ENCODE measurements at places on chromosomes 6 and 20.

GRCh38 chr6:116447496-116448011 lies 13.6 kb upstream of the CALHM6 start:
- peak; percentile 4 for DNase-seq

- DNase-seq: no peak
Observed at GRCh38 chr6:158292016-158292415, 20.2 kb upstream of the TULP4 start.

DNA sequence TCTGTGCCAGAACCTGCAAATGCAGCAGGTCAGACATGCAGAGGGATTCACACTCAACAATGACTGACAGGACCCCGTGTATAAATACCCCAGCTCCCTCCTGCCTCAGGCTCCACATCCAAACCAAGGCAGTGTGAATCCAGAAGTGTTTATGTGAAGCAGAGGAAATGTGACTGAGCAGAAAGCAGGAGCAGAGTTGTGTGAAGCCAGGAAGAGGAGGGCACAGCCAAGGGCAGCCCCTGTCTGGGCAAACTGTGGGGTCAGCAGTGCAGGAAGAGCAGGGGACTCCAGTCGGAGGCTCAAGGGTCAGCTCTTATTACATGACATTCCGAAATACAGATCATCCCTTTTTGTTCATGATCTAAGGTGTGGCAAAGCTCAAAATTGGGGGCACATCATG lies 19.3 kb upstream of the ENTPD6 start:
- DNase-seq: no peak

DNA sequence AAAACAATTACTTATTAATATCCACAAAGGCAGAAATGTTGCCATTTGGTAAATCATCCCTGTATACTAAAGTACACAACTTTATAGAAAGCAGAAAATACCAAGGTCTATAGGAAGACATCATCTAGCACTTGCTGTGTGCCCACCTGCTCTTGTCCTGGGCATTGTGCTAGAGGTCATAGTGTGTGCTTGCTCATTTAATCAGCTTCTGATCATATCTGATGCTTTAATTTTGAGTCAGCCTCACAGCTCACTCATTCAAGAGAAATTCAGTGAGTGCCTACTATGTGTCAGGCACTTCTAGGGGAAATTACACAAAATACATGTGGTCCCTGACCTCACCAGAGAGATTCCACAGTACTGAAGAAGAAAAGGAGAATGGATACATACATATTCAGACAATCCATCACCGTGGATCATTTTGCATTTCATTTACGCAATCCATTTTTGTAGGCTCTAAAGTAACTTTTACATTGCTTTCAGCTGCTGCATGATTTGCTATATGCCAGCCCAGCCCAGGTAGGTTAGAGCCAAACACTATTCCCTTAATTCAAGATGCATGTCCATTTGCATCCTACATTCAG lies 167.9 kb upstream of the MCHR2 start:
- no peak for DNase-seq

- DNase-seq: peak; percentile 99
Observed at GRCh38 chr20:62623488-62624324, 18.6 kb upstream of the SLCO4A1 start.

DNA sequence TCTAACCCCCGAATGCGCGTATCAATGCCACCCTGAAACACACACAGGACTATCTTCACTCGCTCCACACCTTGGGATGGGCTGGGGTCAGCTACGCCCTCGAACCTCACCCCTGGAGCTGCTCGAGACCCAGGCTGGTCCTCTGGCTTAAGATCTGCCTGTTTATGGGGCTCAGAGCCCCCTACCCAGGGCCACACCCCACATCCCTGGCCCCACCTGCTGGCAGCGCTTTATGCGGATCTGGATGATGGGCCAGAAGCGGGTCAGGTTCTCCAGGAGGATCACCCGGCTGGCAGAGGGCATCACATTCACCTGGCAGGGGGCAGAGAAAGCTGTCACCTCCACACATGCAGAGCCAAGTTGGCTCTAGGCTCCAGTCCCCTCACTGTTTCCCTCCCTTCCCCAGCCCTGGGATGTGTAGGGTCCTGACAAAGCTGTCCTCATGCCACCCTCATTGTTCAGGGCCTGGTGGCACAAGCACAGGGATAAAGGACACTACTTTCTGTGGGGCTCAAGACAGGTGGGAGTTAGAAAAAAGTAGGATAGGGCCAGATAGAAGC lies 8.2 kb downstream of the CUL7 start:
- DNase-seq: no peak

DNA sequence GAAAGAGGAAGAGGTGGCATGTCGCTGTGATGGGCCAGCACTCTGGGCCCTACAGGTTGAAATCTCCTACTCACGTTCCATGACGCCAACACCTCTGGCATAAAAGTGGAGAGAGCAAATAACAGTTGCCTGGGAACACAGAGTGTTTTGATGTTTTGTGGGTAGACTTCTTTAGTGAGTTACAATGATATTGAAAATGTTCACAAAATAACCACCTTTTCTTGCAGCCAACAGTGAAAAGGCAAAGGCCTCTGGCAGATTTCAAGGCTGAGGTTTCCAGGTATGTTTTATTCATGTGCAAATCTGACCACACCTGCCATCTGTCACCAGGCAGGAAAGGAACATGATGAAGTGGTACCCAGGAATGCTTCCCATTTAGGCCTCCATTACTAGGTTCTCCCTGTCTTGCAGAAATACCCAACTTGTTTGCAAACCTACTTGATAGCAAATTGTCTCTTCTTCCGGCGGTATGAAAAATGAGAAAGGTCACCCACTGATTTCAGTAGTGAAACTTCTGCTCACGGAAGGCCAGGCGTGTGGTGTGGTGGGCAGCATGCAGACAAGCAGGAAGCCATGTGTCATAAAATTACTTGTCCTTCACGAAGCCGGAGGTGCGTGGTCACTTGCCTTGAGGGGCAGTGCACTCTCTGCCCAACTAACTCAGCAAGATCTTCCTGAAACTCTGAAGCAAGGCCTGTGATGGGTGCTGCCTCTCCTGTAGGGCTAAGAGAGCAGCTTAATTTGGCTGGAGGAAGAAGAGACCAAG lies 299.1 kb upstream of the PRDM1 start:
- no peak for DNase-seq

GRCh38 chr20:41152108-41152757 lies 14.9 kb downstream of the PLCG1 start:
- DNase-seq: no peak

GRCh38 chr6:15761045-15761502 lies 98.2 kb upstream of the DTNBP1 start:
- no peak for DNase-seq

- no peak for DNase-seq
Observed at GRCh38 chr6:166636191-166636933, 9.3 kb upstream of the RPS6KA2 start.

- no peak for DNase-seq
Observed at GRCh38 chr6:90261801-90262200, 34.8 kb downstream of the BACH2 start.

DNA sequence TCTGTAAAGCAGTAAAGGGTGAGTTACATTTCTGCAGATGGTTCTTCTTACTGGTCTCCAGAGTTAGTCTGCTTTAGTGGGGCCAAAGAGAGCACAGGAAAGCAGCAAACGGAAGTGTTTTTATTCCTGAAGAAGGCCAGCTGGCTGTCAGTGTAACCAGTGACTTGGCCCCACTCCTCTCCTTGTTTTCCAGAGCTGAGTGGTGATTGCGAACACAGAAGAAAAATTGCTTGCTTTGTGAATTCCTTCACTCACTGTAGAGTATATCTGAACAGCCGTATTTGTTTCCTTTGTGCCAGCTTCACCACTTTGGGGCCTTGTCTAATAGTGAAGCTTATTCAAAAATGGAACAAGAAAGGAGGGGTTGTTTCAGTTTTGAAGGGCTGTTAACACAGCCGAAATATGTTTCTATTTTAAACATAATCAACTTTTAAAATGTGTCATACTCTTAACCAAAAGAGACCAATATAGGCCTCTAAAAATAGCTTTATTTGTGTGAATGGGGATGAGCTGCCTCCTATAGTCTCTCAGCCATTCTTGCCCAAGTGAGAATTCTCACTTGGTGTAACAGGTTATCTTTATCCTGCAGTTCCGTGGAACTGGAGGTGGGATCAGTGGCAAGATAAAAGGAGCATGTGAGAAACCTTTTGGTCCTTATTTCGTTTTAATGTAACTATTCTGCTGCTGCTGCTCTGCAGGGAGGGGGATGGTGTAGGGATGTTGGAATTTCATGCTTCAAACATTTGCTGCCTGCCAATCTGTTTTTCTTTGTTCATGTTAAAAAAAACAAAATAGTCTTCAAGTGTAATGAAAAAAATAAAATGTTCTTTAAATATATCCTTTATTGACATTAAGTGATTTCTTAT lies 37.8 kb downstream of the ZC2HC1B start:
- no peak for DNase-seq

DNA sequence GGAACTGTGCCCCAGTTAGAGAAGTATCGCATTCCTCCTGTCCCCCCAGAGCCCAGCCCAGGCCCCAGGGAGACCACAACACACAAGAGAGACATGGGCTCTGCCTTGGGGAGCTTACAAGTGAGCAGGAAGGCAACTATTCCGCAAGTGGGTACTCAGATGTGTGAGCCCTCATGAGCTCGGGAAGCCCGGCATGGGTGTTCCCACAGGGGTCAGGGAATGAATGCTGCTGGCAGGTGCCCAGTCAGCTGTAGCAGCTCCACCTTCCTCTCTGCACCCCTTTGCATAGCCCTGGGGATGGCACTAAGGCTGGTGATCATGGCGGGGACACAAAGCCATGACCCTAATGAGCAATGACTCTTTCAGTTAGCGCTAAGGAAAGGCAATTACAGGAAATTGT lies 194.1 kb downstream of the SYNDIG1 start:
- no peak for DNase-seq

DNA sequence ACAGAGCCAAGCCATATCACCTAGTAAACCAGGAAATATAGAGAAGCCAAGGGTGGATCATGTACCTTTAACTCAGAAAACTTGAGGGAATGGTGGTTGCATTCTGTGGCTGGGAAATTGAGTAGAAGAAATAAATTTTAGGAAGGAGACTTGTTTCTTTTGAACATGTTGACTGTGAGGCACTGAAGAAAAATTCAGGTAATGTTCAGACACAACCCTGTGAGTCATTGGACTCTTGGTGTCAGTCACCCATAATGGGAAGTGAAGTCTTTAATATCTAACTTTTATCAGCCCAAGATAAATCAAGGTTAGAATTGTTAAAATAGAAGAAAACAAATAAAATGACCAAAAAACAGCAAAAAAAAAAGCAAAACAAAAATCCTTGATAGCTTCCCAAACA lies 98.8 kb upstream of the GRIK2 start:
- DNase-seq: no peak

DNA sequence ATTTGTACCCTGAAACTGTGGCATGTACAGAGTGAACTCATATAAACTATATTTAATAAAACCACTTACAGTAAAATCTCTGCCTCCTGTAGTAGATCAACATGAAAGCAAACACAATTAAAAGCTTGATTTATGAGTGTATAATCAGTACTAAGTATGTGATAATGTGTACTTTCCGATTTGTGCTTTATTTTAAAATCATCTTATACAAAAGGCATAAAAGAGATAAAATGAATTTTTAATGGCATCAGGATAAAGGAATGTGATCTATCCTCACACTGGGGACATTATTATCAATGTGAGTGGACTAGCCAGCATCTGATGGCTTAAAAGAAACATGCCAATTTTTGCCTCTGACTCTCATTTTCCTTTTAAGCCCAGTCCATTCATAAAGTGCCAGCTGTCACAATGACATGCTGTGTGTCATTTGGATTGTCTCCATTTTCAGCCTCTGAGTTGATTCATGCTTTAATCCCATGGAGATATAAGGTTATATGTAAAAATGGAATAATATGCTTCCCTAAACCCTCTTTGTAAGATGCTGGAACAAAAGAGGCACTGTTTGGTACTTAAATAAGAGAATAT lies 831.6 kb upstream of the EYS start:
- DNase-seq: no peak

DNA sequence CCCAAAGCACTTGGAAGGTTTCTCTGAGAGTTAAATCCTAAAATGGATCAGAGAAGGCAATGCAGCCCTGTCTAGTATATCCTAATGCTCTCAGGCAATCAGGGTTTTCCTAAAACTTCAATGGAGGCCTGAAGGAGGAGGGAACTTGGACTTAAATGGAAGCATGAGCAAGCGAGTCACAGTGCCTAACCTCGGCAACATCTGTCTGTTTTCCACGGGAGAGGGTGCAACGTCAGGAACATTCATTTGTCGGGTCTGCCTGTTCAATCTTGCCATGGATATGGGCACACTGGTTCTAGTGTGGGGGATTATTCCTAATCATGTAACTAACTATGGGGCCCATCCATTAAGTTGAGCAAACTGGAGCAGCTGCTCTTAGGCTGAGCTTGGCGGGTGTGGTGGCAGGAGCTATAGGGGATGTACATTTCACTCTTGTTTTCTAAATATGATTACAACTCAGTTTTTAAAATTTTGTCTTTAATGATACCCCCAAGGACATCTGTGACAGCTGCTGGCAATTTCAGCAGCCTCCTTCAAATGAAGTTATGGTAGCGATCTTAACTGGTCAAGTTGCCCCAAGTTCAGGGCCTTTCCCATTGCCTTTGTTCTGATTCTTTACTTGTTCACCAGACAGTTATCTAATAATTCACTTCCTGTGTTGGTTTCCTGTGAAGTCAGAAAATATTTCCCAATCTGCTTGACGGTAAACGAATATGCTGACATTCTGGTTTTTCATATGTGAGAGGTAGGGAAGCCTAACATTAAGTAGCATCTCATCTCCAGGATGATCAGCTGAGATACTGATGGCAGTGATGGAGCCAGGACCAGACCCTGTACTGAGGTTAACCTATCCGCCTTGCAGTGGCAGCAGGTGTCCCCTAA lies 21.6 kb downstream of the DSE start:
- DNase-seq: no peak

GRCh38 chr6:8084586-8084985 lies 17.8 kb downstream of the EEF1E1 start:
- no peak for DNase-seq

DNA sequence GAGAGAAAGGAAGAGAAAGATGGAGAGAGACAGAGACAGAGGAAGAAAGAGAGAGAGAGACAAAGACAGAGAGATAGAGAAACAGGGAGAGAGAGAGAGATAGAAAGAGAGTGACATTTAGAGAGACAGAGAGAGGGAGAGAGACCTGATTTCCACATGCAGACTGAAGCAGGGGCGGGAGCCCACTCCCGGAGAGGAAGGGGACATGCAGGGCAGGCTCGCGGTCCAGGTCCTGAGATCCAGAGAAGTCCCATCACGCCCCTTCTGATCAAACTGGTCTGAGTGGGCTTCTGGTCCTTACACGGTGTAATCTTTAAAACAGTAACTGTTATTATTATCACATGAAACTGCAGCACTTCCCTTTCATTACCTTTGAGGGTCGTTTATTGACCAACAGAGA lies 62.2 kb downstream of the PHACTR3 start:
- no peak for DNase-seq

DNA sequence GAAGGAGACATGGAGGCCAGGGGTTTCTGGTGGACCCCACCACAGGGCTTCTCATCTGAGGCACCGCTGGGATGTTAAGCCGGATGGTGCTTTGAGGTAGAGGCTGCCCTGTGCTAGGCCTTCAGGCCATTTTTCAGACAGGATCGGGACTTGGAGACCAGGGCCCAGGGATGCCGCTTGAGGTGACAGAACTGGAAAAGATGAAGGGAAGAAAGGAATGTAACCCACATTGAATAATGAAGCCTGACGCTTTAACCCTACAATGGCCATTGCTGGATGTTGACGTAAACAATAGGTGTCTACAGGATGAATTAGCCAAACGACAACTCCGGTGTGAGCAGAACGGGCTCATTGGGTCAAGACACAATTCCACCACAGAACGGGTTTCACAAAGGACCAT lies 62.5 kb downstream of the CEBPB start:
- DNase-seq: no peak

Data from SW480 (cell line).